ENCODE measurements at places on chromosomes 2 and 18.
A peak's percentile ranks its signal among the peaks of the same experiment; 100 is the strongest.

DNA sequence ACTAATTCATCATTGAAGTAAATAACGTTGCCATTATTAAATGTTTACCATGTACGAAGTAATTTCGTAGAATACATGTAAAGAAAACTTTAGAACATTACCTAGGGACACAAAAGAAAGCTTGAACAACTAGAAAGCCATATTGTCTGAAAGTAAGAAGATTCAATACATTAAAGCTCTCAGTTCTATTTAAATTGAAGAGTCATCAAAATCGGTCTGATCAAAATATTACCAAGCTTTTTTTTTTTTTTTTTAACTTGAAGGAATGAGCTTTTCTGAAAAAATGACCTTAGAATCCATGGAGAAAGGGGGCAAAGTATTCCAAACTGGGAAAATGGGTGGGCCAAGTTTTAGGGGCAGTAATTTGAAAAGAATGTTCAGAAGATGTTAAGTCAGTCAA is 300.8 kb downstream of the GPD2 start:
- DNase-seq: no peak

- no peak for DNase-seq
These were observed 335.0 kb downstream of the CBLN2 start for GRCh38 chr18:72208920-72209676.

DNA sequence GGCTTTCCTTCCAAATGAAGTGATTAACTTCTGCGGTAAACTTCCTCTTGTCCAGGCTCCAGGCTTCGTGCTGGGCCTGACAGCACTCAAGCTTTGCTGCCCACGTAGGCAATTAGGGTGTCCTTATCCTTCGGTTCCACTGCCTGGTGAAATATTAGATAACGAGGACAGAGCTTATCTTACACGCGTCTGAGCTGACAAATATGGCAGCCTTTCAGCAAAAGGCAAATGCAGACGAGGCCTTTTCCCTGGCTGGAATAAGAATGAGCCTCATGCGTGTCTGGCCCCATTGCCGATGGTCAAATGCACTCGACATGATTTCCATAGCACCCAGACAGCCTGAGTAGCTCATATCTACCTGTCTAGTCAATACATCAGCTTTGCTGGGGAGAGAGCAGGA is 141.5 kb downstream of the FAM210A start:
- no peak for DNase-seq

DNA sequence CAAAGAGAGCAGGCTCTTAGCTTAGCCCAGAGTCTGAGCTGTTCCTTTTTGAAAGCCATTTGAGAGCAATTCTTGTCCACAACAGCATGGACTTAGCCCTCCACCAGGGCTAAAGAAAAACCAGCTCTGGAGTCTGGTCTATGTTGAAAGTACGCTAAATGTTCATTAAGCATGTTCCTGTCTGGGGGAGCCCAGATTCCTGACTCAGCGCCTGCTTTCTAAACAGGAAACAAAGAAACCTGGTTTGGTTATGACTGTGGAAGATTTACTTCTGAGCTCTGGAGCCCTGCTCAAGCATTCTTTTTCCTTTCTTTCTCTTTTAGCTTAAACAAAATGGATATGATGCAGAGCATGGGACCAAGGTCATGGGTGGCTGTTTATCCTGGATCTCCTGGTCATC is 279.8 kb downstream of the RBM43 start:
- DNase-seq: no peak

DNA sequence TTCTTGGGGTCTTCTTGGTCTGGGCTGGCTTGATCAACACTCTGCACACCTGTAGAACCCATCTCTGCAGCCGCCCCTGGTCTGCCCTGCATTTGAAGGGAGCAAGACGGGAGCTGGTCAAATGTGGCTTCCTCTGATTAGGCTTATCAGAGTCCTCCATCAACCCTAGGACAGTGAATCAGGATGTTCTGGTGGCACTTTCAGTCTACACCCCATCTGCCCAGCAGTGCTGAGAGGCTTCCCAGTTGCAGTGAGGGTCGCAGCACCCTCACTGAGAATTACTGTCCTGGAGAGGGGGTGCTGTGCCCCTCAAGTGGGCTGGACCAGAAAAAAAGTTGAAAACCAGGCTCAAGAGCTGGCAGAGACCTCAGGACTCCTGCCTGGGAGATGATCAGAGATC is 152.9 kb downstream of the DYSF start:
- DNase-seq: no peak

GRCh38 chr18:55918444-55918843 is 330.5 kb upstream of the TCF4 start:
- DNase-seq: no peak

GRCh38 chr2:157032017-157032416 is 225.5 kb upstream of the GALNT5 start:
- no peak for DNase-seq

DNA sequence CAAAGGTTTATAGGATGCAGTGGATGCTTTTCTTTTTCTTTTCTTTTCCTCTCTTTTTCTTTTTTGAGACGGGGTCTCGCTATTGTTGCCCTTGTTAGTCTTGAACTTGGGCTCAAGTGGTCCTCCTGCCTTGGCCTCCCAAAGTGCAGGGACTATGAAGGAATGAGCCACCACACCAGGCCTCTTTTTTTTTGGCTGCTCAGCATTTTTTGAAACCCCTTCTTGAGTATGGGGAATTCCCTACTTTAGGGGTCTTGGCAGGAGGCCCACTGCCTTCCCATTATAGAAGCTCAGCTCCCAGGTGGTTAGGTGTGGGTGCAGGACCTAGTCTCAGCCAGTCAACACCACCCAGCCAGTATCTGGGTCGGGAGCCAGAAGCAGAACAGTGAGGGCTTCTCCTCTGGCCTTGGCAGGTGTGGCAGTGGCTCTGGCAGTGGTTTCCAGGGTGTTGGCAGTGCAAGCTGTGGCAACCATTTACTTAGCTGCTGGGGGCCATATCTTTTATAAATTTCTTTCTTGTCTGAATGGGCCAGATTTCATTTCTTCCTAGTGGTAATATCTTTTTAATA is 51.4 kb upstream of the ACYP2 start:
- DNase-seq: no peak

- no peak for DNase-seq
These were observed 88.4 kb upstream of the RMDN2 start for GRCh38 chr2:37836711-37837110.

- no peak for DNase-seq
These were observed 14.1 kb downstream of the LTBP1 start for GRCh38 chr2:32960647-32961403.

- no peak for DNase-seq
These were observed 94.7 kb upstream of the BOD1L2 start for GRCh38 chr18:57052173-57052572.

- no peak for DNase-seq
These were observed 45.6 kb downstream of the ONECUT2 start for GRCh38 chr18:57480733-57481132.

DNA sequence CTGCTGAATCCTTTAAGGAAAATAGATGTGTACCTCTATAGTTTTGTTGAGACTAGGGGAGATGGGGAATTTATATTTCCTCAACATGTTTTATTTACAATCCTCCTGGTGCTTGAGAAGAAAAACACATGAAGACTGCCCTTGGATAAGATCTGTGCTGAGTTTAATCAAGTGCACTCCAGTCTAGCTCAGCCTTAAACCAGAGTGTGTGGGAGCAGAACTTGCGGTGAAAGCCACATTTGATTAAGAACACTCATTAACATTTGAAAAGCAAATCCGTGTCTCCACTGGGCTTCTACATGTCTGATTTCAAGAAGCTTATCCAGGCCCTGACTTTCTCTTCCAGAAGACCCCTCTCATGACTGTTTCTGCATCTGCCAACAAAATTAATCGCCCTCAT is 84.8 kb upstream of the ITGA6 start:
- DNase-seq: no peak

- no peak for DNase-seq
These were observed 7.3 kb downstream of the ASPRV1 start for GRCh38 chr2:69954084-69954483.

DNA sequence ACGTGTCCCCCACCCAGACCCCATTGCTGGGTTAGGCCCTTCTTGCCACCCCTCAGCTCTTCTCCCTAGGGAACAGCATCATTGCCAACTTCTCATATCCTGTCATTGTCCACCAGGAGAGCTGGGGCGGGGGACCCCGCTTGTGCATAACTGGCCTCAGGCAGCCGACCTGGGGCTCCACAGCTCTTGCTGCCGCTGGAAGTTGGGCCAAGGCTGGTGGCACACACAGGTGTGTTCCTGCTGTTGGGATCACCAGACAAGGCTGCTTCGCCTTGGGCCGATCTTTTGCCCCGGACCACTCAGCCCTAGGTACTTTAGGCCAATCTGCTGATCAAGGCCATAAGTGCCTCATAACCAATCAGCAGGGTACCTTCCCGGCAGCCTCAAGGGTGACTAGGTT is 28.6 kb downstream of the TPRKB start:
- no peak for DNase-seq

DNA sequence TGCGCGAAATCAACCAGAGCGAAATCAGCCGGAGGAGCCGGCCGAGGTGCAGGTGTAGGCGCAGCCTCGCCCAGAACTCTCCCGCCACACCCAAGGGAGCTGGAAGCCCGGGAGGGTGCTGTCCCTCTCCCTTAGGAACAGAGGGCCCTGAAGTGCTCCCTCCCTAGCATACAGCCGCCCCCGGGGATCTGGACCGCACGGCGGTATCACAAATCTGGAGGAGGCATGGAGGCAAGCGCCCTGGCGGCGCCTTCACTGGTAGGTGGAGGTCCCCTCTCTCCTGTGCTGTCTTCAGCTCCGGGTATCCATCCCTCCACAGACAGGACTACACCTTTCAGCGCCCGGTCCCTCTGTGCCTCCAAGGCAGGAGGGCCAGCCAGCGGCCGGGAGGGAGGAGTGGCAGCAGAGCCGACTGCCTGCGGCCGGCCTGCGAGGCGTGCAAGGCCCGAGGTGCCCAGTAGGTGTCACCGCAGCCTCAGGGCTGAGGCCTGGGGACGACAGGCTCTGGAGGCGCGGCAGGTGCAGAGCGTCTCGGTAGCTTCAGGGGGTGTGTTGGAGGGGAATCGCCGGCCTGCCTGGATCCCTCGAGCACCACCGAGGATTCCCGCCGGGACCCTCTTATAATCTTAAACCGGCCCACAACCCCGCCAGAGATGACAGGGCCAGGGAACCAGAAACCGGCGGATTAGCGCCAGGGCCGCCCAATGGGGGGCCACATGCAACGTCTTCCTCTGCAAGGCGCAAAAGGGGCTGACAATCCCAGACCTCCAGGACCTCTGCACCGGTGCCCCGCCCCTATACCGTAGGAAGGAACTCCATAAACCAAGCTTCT is 2.8 kb downstream of the IHH start:
- peak; percentile 50 for DNase-seq

DNA sequence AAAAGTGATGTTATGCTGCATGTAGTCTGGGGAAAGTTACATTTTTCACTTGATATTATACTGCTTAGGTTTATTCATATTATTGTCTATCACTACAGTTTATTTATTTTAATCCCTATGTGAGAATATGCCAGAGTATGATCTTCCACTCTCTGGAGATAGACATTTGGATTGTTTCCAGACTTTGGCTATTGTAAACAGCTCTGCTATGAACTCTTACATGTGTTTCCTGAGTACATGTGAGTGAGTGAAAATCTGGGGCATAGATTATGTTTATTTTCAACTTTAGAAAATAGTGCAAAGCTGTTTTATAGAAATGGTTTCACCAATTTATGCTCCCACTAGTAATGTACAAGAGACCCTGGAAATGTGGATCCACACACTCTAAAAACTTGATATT is 49.0 kb upstream of the EPAS1 start:
- DNase-seq: no peak

GRCh38 chr2:3601561-3602271 is 6.8 kb downstream of the COLEC11 start:
- no peak for DNase-seq
